ENCODE measurements at places on chromosomes 1 and 21.

- no peak for DNase-seq
Measured at GRCh38 chr1:178649582-178650350, 75.3 kb upstream of the RALGPS2 start.

- no peak for DNase-seq
Measured at GRCh38 chr1:246583056-246583440, 16.8 kb downstream of the CNST start.

DNA sequence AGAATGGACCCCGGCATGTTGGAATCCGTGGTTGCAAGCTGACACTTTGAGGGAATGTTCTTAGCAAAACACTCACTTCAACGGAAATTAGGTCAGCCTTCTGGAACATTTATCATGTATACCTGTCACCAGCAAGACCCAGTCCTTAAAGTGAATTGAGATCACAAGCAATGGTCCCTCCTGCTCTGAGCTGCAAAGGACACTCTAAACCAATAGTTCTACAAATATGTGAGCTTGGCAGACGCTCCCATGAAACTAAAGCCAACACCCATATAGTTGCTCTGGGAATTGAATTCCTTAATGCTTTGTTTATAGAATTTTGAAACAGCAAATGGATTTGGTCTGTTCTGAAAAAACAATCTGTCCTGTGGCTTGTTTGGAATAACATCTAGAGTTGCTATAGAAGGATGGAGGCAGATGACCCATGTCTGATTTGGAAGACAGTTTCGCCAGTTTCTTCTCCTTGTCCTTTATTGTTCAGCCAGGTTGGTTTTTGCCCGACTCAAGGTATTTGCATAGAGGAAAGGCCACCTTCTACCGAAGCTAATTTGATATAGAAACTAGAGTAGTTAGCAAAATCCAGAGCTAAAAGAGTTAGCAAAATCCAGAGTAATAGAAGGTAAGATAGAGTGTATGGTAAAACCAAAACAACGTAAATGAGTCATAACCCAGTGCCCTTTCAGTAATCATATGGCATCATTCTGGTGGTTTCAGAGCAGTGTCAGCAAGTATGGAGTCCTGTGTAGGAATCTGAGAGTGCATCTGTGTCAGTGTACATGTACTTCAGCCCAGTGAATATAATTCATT is 236.2 kb downstream of the NFIA start:
- peak; percentile 77 for DNase-seq

- DNase-seq, result no peak
Measured at GRCh38 chr1:159932296-159933285, 7.3 kb upstream of the TAGLN2 start.

DNA sequence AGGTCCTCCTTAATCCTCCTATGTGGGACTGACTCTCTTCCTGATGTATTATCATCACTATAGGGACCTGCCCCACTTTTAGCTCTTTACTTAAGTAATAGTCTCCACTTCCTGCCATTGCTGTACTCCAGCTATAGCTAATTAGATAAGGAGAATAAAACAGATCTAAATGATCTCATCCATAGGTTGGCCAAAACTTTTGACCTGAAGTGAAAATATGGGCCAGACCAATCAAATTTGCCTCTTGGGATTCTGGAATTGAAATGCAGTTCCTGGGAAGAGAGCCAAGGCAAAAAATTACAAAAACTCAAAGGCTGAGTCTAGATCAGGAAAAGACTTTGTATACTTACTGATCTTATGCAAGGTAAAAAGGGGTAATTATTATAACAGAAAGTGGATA is 36.1 kb upstream of the PDE4B start:
- DNase-seq, result peak; percentile 35

GRCh38 chr1:101959456-101959855 is 37.3 kb downstream of the OLFM3 start:
- DNase-seq, result no peak

- DNase-seq, result no peak
Measured at GRCh38 chr1:211640301-211640630, 35.2 kb downstream of the NEK2 start.
